ENCODE measurements at places on chromosomes 11 and 22. TPM values are rescaled to one million over a fixed set of nuclear protein-coding genes. Genes with fewer than 3 reads are reported as not detected.

Gene DDI1
- total RNA-seq, result not detected

Gene FOLR1
- total RNA-seq, result 64.9 TPM

Gene FGF19
- total RNA-seq, result not detected

Gene SERPING1
- total RNA-seq, result 107 TPM

Gene OR6T1
- total RNA-seq, result not detected

Gene SCN2B
- total RNA-seq, result 0.13 TPM

Gene PATE4
- total RNA-seq, result not detected

Gene DRD4
- not detected for total RNA-seq

Gene MN1
- total RNA-seq, result 2.5 TPM

Gene ANGPTL5
- 0.63 TPM for total RNA-seq

Gene EHD1
- 57.9 TPM for total RNA-seq

Gene ACO2
- 119 TPM for total RNA-seq

Gene KDELR3
- 7.5 TPM for total RNA-seq

Gene P2RX6
- total RNA-seq, result not detected
